Small intestine (tissue), 16 donors: ENCODE measurements at places on chromosomes 7 and 10.
A peak's percentile ranks its signal among the peaks of the same experiment; 100 is the strongest.

GRCh38 chr7:140435252-140435895 is 31.5 kb downstream of the RAB19 start:
- no peaks in the 10 kb centered on the region for H3K36me3 ChIP-seq
- no peak overlapping the region for H3K4me3 ChIP-seq
- no peaks in the 10 kb centered on the region for H3K27me3 ChIP-seq
- H3K27ac ChIP-seq, result no peak overlapping the region

DNA sequence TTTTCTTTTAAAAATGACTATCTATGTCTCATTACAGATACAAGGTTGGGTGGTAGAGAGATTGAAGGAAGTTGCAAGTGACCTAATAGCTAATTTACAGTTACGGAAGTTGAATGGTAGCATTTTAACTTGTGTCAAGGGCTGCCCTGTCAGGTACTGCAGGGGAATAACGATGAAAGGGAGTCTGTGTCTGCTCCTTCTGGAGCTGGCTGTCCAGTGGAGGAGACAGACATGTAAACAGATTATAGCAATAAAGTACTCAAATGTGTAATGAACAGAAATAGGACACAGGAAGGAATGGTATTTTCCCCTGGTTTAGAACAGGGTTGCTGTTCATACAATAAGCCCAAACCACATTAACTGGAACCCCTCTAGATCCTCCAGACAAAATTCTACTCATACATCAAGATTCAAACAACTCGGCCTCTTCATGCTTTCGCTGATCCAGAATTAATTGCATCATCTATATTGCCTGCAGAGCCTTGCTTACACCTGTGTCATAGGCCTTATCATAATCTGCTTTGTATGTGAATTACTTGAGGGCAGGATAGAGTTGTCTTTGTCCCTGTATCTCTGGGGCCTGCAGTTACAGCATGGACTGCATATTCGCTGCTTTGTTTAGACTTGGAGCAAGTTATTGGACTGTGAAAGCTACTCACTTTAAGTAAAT is 42.8 kb downstream of the AUTS2 start:
- DNase-seq, result no peak
- no peaks in the 10 kb centered on the region for H3K4me1 ChIP-seq
- H3K27me3 ChIP-seq, result no peaks in the 10 kb centered on the region
- no peak overlapping the region for H3K27ac ChIP-seq
- H3K4me3 ChIP-seq, result no peak overlapping the region
- H3K36me3 ChIP-seq, result no peaks in the 10 kb centered on the region

DNA sequence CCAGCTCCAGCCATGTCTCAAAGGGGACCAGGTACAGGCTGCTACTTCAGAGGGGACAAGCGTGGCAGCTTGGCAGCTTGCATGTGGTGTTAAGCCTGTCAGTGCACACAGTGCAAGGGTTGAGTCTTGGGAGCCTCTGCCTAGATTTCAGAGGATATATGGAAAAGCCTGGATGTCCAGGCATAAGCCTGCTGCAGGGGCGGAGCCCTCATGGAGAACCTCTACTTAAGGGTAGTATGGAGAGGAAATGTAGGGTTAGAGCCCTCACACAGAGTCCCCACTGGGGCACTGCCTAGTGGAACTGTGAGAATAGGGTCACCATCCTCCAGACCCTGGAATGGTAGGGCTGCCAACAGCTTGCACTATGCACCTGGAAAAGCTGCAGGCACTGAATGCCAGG is 7.7 kb upstream of the NT5C3A start:
- H3K36me3 ChIP-seq, result no peaks in the 10 kb centered on the region
- H3K27me3 ChIP-seq, result no peaks in the 10 kb centered on the region
- H3K4me1 ChIP-seq, result no peaks in the 10 kb centered on the region

- no peak for DNase-seq
- no peak overlapping the region for H3K27ac ChIP-seq
These were observed 531.1 kb upstream of the STEAP1 start for GRCh38 chr7:89623018-89623672.

GRCh38 chr7:726854-727103 is 280 bp downstream of the DNAAF5 start:
- no peak for DNase-seq
- H3K4me3 ChIP-seq, result peak overlapping the region; percentile 94
- peaks cover 59% of the 10 kb centered on the region for H3K36me3 ChIP-seq
- peaks cover 2% of the 10 kb centered on the region for H3K4me1 ChIP-seq
- peak overlapping the region; percentile 35 for H3K27ac ChIP-seq

DNA sequence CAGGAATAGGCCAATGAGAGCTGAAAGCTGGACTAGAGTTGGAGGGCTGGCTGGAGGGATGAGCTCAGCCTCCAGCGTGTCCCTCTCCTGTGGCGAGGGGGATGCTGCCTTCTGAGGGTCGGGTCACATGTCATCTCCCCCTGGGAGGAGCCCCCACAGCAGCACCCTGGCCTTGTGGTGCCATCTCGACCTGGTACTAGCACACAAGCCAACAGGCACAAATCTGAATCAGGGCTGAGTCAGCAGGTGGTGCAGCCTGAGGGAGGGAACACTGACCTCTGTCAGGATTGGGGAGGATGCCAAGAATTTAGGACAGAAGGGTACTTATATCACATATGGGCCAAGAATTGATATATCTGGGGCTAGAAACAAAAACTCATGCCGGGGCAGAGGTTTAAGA is 280.4 kb downstream of the CELF2 start:
- H3K27me3 ChIP-seq, result no peaks in the 10 kb centered on the region
- H3K4me3 ChIP-seq, result no peak overlapping the region
- H3K36me3 ChIP-seq, result no peaks in the 10 kb centered on the region
- H3K27ac ChIP-seq, result no peak overlapping the region
- no peak for DNase-seq
- H3K4me1 ChIP-seq, result no peaks in the 10 kb centered on the region
